Stimulated activated CD4-positive, alpha-beta T cell treated with anti-CD3 and anti-CD28 coated beads, Interleukin-2, amount 100 ng/mL, for 24 hours (primary cell): ENCODE measurements at places on chromosomes 3 and 15.

GRCh38 chr3:62527474-62527873, 154.1 kb upstream of the FEZF2 start:
- DNase-seq, result no peak

DNA sequence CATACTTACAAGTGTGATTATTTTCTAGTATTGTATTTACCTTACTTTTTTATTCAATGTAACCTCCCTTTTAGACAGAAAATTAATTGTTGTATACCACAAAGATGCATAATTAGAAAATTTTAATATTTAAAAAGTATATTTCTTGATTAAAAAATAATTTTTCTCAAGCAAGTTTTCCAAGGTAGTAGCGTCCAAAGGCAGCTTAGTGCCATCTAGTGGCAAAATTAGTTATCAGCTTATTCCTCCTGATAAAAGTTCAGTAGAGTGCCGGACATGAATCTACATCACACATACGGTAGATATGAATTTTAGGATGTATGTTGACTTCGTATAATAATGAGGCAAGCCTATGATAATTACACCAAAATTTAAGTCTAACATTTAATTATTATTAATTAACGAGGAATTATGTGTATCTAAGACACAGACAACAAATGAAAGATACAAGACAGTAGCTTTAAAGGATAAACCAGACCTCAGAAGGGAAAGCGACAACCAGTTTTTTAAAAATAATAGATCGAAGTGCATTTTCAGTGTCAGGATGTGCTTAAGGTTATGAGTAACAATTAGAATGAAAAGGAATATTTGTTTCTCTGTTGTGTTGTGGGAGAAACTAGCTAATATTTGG, 405.9 kb downstream of the ROBO1 start:
- DNase-seq, result no peak

- peak; percentile 43 for DNase-seq
These were observed 28.3 kb downstream of the IDH3A start for GRCh38 chr15:78177447-78177873.

- peak; percentile 31 for DNase-seq
These were observed 17.6 kb upstream of the LINGO1 start for GRCh38 chr15:77650265-77650664.

GRCh38 chr3:112397556-112397955, 64.6 kb downstream of the CD200 start:
- DNase-seq, result no peak

GRCh38 chr3:102248981-102249705, 185.7 kb upstream of the ZPLD1 start:
- no peak for DNase-seq
